ENCODE measurements at places on chromosomes 7 and 10.

DNA sequence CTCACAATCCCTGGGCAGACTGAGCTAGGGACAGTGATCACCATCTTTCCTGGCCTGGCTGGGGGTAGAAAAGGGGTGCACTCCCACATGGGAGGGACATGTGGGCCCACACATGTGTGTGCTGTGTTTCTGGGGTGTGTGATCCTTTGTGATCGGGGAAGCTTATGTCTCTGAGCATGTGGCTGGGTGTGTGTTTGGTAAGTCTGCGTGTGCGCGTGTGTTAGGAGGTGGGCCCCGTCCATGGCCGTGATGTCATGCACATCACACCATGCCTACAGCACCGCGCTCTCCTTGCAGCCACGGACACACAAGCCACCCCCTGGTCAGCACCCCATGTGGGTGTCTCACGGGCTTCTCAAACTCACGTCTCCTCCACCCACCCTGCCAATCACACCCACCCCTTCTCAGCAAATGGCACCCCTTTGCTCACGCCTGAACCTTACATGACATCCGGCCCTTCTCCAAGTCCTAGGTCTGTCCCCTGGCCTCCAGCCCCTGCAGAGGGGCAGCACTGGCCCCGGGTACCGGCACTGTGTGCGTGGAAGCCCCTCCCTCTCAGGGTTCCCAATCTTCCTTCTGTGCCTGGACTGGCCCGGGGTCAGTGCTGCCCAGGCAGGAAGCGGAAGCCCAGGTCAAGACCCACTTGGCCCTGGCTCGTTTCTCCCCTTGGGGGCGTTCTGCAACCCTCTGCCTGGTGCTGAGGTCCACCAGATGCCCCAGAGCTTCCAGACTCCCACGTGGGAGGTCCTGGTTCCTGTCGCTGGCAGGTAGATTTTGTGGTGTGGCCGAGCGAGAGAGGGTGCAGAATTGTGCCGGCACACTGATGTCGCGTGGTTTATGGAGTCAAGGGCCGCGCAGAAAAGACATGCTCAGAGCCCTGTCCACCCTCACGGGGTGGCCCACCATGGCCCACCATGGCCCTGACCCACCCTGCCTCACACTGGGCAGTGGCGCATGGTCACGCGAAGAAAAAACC, 12.6 kb downstream of the SLC29A4 start:
- no peak for DNase-seq

GRCh38 chr7:121329191-121330052, 622 bp downstream of the WNT16 start:
- DNase-seq: peak; percentile 70

DNA sequence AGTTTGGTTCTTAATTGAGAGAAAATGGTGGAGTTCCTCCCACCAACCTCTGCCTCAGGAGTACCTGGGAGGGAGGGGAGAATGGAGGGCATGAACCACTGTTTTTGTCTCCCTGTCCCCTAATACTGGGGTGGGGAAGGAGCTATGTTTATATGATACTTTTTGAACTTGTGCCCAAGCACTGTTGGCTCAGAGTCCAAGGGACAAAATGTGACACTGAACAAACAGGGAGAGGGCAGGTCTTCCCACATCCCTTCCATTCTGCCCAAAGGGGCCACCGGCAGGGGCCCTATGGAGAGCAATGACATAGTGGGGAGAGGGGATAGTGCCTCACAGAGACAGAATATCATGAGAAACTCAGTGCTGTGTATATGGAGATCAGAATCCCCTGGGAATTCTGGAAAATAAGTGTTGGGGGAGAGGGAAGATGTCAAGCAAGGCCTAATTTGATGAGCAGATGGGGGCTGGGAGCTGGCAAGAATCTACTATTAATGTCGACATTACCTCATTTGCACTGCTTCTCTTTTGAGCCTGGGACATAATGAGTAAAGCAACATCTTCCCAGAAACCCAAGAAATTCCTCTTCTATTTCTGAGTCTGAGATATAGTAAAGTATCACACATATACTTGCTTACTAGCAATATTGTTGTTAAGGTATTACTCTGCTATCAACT, 180.6 kb downstream of the CYP26A1 start:
- DNase-seq: no peak

DNA sequence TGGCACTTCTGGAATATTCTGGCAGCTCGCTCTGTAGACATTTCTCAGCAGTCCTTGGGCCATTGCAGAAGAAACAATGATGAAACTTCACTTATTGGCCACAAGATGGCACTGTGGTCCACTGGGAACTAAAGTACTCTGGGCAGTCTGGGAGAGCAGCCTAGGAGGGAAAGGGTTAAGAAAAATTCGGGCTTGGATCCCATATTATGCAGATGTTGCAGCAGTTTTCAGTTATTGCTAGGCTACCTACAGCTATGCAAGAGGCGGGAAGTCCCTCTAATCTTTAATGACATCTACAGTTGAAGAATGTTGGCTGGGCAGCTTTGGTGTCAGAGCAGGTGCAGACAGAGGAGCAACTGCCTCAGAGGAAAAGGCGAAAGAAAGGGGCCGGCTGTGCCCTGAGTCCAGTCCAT, 201.7 kb upstream of the PRSS58 start:
- peak; percentile 19 for DNase-seq

- DNase-seq: no peak
Measured at GRCh38 chr7:40619647-40620046, 484.8 kb downstream of the SUGCT start.

DNA sequence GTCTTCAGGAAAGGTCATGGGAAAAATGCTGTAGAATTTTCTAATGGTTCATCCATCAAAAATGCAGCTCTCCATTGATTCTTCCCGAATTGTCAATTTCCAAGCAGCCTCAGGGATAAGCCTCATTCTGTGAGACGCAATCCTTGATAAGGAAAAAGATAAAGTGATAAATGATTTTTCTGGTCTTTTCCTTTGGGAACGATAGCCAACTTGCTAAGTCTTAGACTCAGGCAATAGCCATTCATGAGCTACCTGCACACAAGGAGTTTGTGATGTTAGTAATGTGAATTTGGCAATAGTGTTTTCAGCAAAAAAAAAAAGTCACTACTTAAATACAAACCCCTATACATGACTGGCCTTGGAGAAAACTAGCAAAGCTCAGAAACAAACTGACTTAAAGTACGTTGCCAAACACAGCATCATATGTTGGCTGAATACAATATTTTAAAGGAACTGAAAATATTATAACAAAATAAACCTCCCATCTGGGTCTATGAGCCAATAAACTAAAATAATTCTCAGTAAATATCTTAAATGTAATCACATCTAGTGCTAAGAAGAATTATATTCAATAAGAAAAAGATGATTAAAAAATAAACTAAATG, 75.5 kb downstream of the KLF6 start:
- no peak for DNase-seq

- no peak for DNase-seq
Measured at GRCh38 chr7:150738591-150739001, 1.4 kb downstream of the GIMAP5 start.

- no peak for DNase-seq
Measured at GRCh38 chr7:19939746-19940145, 166.3 kb upstream of the TMEM196 start.

- no peak for DNase-seq
Measured at GRCh38 chr7:142739923-142740492, 9.3 kb upstream of the PRSS1 start.

DNA sequence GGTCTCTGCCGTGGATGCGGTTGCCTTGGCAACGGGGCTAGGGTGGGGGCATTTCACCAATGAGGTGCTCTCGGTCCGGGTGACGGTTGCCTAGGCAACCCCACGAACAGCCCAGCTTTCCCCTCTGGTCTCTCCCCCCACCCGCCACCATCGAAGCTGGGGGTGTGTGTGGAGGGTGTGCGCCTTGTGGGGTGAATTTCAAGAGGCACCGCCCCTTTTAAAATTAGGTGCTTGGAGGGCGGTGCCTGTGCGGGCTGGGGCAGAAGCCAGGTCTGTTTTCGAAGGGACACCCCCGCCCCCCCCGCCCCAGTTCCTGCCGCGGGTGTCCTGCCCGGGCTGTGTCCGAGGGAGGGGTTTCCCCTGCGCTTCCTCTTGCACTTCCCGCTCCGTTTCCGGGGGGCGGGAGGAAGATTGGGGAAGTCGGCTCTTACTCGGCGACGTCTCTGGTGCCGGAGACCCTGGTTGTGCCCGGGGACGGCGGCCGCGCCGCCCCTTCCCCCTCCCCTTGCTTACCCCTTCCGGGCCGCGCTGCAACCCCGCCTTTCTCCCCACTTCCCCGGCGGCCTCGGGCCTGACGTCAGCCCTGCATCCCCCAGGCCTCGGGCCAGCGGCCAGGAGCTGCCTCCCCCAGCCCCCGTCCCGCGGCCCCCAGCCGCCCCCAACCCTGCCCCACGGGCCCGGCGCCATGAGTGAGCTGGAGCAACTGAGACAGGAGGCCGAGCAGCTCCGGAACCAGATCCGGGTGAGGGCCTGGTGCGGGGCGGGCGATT, 2.2 kb downstream of the GNB2 start:
- DNase-seq: peak; percentile 79

GRCh38 chr10:93437086-93437945, 44.8 kb downstream of the MYOF start:
- no peak for DNase-seq

DNA sequence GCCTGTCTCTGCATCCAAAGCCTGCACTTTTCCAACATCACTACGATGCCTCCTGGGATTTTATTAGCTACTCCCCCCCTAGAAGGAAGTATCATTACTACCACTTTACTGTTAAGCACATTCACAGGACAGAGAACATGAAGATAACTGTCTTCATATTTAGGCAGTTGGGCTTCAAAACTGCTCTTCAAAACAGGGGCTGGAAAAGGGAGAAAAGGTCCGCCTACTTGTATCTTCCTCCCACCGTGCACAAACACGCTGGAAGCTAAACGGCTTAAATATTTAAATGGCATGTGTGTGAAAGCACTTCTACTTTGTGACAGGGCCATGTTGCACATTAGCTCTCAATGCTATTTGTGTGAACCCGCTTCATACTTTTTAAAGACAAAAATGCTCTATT, 999 bp downstream of the ITIH5 start:
- DNase-seq: no peak

DNA sequence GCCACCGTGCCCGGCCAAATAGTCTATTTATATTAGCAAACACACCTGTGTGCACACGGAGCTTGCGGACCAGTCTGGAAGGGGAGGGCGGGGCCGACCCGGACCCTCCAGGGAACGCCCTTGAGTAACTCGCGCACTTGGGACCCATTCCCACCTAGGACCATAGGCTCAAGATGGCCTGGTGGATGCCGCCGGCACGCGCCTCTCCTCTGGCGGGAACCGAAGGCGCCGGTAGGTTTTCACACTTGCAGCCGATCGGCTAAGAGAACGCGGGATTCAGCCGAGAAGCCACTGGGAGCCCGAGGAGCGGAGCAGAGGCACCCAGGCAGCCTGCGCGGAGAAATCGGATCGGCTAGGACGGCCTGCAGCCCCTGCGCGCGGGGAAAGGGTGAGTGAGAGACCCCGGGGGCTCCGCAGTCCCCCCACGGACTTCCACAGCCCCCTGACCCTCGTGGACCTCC, 18.9 kb downstream of the IFT22 start:
- no peak for DNase-seq

- no peak for DNase-seq
Measured at GRCh38 chr10:1130995-1131790, 75.0 kb downstream of the WDR37 start.

DNA sequence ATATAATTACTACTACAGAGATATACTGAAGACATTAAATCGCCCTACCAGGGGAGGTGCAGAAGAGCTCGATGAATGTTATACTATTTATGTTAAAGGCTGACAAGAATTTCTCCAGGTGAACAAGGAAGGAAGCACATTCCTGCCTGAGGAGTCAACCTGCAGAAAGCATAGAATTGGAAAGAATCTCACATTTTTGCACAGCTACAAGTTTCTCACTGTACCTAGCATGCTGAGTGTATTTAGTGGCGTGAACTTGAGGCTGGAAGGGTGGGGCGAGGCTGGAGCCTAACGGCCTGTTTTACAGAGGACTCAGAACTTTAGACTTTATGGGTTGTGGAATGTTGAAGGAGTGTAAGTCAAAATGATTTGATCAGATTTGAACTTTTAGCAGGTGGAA, 373.6 kb upstream of the LRGUK start:
- DNase-seq: no peak

- no peak for DNase-seq
Measured at GRCh38 chr7:5696346-5697110, 84.9 kb downstream of the RNF216 start.

DNA sequence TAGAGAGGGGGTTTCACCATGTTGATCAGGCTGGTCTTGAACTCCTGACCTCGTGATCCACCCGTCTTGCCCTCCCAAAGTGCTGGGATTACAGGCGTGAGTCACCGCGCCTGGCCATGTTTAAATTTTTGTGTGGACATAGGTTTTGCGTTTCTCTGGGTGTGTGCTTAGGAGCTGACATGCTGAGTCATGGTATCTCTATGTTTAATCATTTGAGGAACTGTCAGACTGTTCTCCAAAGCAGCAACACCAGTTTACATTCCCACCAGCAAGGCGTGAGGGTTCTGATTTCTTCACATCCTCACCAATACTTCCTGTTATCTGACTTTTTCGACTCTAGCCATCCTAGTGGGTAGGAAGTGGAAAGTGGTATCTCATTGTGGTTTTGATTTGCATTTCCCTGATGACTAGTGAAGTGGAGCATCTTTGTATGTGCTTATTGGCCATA, 153.7 kb downstream of the DNAJB6 start:
- no peak for DNase-seq

- no peak for DNase-seq
Measured at GRCh38 chr7:134703782-134704181, 57.1 kb downstream of the BPGM start.

GRCh38 chr7:2411815-2412586, 8.6 kb downstream of the CHST12 start:
- no peak for DNase-seq

GRCh38 chr7:55362927-55363326, 2.2 kb upstream of the LANCL2 start:
- no peak for DNase-seq

DNA sequence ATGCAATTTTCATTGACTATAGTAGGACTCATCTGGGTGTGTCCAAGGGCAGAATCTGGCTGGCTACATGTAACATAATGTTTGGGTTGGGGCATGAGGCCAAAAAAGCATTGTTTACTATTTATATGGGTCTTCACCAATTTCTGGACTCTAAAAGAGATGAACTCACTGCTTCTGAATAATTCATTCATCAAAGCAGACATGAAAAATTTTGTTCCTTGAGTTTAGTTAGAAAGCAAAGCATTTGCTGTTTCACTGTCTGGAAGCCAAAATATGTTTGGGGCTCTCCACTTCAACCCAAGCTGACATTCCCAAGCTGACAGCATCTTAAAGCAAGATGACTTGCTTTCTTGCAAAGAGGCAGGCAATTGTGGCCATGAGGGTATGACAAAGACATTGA, 670.6 kb downstream of the SUGCT start:
- no peak for DNase-seq

GRCh38 chr7:3738964-3739363, 437.9 kb downstream of the SDK1 start:
- DNase-seq: no peak

GRCh38 chr10:78909221-78909620, 159.5 kb upstream of the ZMIZ1 start:
- no peak for DNase-seq

DNA sequence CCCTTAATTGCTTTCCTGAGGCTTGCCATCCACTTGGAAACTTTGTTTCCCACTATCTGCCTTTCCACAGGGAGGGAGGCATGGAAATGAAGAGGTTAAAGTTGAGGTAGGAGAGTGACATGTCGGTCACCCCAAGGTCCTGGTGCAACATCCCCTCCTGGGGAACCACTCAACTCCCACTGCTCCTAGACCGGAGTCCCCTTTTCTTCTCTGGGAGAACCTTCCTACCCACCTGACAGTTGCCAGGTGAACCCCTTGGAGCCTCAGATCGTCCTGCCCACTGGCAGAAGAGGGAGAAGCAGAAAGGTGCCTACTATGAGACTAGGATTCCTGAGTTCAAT, 21.7 kb downstream of the IMPDH1 start:
- no peak for DNase-seq

All from NCI-H1105 (cell line).